ENCODE measurements at places on chromosomes 16 and 17. TPM values are rescaled to one million over a fixed set of nuclear protein-coding genes. Genes with fewer than 3 reads are reported as not detected.

RCVRN gene
- 0.31 TPM for total RNA-seq

BAIAP3 gene
- total RNA-seq: 0.58 TPM

MYO15B gene
- total RNA-seq: 77.4 TPM

HSPB9 gene
- total RNA-seq: 0.13 TPM

OR3A2 gene
- 0.04 TPM for total RNA-seq

HLF gene
- 5.9 TPM for total RNA-seq

TBC1D3G gene
- total RNA-seq: not detected

CDIP1 gene
- 16.3 TPM for total RNA-seq

KRT23 gene
- 0.27 TPM for total RNA-seq

HSF4 gene
- 3.0 TPM for total RNA-seq

GLG1 gene
- total RNA-seq: 84.4 TPM

ATXN2L gene
- total RNA-seq: 27.1 TPM

GP2 gene
- total RNA-seq: not detected

HOXB3 gene
- total RNA-seq: 4.7 TPM

SP6 gene
- 0.18 TPM for total RNA-seq

ZPBP2 gene
- not detected for total RNA-seq

PIMREG gene
- 11.3 TPM for total RNA-seq

MILR1 gene
- 7.0 TPM for total RNA-seq

LONP2 gene
- total RNA-seq: 47.6 TPM

SLC12A3 gene
- 0.04 TPM for total RNA-seq

CMTM2 gene
- total RNA-seq: 0.35 TPM

PDILT gene
- total RNA-seq: not detected

PROCA1 gene
- total RNA-seq: 0.80 TPM

MYH2 gene
- 42.5 TPM for total RNA-seq

AXIN2 gene
- 17.7 TPM for total RNA-seq
